ENCODE measurements at places on chromosomes 6 and 20. TPM values are rescaled to one million over a fixed set of nuclear protein-coding genes. Genes with fewer than 3 reads are reported as not detected.

GRCh38 chr20:61130156-61130555, 121.9 kb upstream of the CDH4 start:
- DNase-seq, result no peak

DNA sequence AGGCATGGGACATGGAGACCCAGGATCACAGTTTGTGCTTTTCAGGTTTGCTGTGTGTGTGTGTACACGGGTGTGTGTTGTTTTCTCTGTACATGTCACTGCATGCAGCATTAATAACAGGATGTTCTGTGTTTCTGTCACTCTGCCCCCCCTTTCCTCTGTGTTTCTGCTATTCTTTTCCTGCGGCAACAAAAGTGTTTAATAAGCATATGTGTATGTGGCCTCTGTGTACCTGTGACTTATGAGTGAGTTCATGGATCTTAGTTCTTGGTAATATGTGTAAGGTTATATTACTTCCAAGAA, 9.8 kb downstream of the SYNGAP1 start:
- no peak for DNase-seq

TNNC2 gene
- 0.43 TPM for total RNA-seq

GINS1 gene
- 0.46 TPM for total RNA-seq

DNA sequence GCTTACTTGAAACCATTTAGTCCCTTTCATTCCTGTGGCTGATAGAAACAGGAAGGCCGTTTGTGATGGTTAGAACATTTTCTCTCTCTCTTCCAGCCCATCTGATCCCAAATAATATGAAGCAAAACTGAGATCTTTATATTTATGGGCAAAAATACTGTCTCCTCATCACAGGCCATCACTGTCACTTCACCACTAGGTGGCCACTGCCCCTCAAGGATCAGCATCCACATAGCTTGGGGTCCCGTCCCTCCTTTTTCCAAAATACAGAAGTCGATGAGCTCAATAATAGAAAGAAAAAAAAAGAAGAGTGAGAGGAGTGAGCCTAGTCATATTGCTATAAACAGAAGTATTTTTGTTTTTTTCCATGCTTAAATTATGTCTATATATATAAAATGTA, 46.4 kb upstream of the LAMP5 start:
- no peak for DNase-seq

TMEM151B gene
- not detected for total RNA-seq

- peak; percentile 50 for DNase-seq
These were observed 544 bp upstream of the ACAT2 start for GRCh38 chr6:159761129-159761872.

FOXS1 gene
- total RNA-seq, result 0.62 TPM

CST5 gene
- total RNA-seq, result not detected

- DNase-seq, result peak; percentile 79
These were observed 20.0 kb downstream of the PREX1 start for GRCh38 chr20:48807586-48808381.

KATNA1 gene
- 12.0 TPM for total RNA-seq

DNA sequence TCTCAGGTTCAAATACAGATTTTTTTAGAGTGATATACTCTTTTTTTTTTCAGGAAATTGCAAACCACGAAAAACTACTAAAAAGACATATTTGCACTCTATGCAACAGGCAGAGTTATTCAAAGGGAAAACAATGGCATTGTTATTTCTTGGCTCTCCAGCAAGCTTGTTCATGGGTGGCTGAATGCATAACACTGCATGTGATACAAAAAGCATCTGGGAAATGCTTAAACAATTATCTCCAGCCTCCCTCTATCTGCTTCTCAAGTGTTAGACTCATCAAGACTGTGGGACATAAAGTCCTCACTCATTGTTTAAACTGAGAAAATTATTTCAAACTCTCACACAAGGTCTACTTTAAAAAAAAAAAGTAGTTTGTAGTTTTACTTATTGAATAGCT, 7.3 kb upstream of the COL12A1 start:
- DNase-seq, result no peak

- no peak for DNase-seq
These were observed 9.1 kb upstream of the TLDC2 start for GRCh38 chr20:36866681-36867495.

DNA sequence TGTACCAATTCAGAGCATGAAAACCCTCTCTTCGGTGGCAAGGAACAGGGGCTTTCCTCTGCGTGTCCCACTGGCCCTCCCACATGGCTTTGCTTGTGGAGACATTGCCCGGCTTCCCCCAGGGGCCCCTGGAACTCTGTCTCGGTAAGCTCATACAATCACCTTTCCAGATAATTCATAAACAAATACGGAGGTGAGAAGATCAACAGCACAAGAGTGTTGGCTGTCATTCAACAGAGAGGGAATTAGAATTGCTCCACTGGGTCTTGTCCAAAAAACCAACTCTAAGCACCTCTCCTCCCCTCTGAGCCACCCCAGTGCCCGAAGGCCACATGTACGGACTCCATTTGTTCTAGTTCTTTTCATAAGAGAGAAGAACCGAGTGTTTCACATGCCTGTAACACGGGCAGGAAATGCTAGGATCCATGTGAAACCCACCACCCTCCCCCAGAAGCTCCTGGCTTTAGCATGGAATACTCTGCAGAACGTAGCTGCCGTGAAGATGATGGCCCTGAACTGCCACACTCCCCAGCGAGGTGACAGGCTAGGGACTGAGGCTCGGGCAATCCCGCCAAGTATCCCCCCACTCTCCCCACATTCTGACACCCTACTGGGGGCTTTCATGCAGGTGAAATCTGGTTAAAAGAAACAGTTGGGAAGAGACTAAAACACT, 24.6 kb upstream of the FOXC1 start:
- no peak for DNase-seq

GSTA3 gene
- not detected for total RNA-seq

KHDC1L gene
- total RNA-seq, result not detected

GRCh38 chr6:3036861-3037637, 31.2 kb upstream of the RIPK1 start:
- DNase-seq, result no peak
